ENCODE measurements at places on chromosomes 3 and 15. TPM values are rescaled to one million over a fixed set of nuclear protein-coding genes. Genes with fewer than 3 reads are reported as not detected.

LRTM1 gene
- total RNA-seq: 7.4 TPM

GOLGA8R gene
- 8.3 TPM for total RNA-seq

NDN gene
- 61.5 TPM for total RNA-seq

NTRK3 gene
- total RNA-seq: 7.2 TPM

BNC1 gene
- total RNA-seq: 9.2 TPM

ZNF502 gene
- 6.8 TPM for total RNA-seq

MOBP gene
- total RNA-seq: 0.10 TPM

MCTP2 gene
- 14.2 TPM for total RNA-seq

WDR72 gene
- 0.69 TPM for total RNA-seq

CLDN16 gene
- total RNA-seq: 0.69 TPM

CASR gene
- total RNA-seq: not detected

Data from skin of body (tissue), 3 donors.